ENCODE measurements at places on chromosomes 2 and 18.

DNA sequence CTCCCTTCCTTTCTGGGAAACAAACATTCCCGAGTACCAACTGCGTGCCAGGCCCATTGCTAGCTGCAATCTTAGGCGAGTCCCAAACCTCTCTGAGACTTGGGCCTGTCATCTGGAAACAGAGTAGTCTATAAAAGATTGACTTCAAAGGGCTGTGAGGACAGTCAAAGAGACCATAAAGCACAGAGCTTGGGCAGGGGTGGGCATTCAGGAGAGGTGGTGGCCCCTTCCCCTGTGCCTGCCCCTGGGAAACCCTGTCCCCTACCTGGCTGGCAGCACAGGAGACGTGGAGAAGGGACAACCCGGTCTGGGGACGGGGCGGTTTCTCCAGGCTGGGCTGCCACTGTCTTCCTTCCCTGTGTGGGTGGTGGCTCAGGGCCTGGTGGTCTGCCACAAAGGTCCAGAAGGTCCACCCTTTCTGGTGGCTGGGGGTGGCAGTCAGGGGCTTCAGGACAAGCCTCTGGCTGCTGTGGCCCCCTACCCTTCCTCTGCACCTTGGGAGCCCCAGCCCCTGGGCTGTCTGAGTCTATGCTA lies 33.9 kb upstream of the FOSL2 start:
- peak; percentile 72 for DNase-seq

DNA sequence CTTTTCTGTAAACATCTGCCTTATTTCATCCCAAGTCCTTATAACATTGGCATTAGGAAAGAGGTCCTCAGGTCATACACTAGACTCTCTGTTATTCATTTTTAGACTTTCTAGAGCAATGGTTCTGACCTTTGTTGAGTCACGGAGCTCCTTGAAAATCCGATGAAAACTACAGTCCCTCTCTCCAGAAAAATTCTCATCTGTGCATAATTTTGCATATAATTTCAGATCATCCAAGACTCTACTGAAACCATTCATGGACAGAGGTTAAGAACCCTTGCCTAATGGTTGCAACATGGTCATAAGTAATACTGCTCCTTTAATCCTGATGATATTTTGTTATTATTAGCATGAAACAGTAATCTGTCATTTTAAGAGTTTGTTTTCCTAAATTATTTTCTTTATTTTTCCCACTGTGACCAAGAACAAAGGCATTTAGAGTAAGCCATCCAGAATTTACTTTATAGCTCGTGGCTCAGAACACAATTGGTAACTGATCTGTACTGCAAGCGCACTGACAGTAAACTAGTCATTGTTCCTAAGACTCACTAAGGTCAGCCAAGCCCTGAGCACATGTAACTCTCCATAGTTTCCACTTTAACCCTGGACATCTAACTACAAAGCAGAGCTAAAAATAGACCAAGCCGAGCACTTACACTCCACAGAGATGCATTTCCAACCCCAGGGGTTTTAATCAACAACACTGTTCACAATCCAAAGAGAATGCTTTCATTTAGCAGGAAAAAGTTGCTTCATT lies 8.4 kb downstream of the MYOM1 start:
- DNase-seq, result peak; percentile 82

DNA sequence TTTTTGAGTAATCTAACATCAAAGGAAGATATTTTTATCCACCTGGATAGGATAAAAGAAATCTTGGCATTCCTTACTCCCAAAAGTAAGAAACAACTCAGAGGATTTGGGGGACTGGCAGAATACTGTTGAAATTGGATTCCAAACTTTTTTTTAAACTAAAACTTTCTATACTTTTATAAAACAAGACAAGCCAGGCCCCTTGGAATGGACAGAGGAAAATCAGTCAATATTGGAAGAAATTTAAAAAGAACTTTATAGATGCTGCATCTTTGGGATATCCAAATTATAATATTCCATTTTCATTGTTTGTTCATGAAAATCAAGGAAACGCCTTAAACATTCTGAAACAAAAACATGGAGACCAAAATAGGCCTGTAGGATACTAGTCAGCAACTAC lies 147.6 kb upstream of the PIEZO2 start:
- no peak for DNase-seq

- DNase-seq, result no peak
These were observed 217.1 kb downstream of the TCF4 start for GRCh38 chr18:55370936-55371335.

GRCh38 chr2:75406131-75406581 lies 154.6 kb downstream of the EVA1A start:
- no peak for DNase-seq

- peak; percentile 83 for DNase-seq
These were observed 60.7 kb upstream of the ASAP2 start for GRCh38 chr2:9145752-9146430.

DNA sequence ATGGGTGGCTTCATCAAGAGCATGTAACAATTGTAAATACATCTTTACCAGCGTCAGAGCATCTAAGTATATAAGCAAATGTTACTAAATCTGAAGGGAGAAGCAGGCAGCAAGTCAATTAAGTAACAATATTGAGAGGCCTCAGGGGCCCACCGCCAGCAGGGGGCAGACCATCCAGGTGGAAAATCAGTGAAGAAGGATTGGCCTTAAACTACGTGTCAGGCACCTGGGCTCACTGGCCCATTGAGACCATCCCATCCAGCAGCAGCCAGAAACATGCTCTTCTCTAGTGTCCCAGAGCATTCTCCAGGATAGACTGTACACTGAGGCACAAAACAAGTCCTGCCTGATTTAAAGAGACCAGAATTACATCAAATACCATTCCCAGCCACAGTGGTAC lies 96.2 kb upstream of the SNTG2 start:
- no peak for DNase-seq

- DNase-seq, result peak; percentile 38
These were observed 6.2 kb upstream of the ARHGEF4 start for GRCh38 chr2:130830538-130830937.

GRCh38 chr2:29193111-29193510 lies 77.9 kb downstream of the CLIP4 start:
- no peak for DNase-seq

GRCh38 chr2:219057709-219058540 lies 2.8 kb downstream of the IHH start:
- peak; percentile 98 for DNase-seq

GRCh38 chr2:49861821-49862220 lies 707.5 kb upstream of the FSHR start:
- DNase-seq, result no peak

DNA sequence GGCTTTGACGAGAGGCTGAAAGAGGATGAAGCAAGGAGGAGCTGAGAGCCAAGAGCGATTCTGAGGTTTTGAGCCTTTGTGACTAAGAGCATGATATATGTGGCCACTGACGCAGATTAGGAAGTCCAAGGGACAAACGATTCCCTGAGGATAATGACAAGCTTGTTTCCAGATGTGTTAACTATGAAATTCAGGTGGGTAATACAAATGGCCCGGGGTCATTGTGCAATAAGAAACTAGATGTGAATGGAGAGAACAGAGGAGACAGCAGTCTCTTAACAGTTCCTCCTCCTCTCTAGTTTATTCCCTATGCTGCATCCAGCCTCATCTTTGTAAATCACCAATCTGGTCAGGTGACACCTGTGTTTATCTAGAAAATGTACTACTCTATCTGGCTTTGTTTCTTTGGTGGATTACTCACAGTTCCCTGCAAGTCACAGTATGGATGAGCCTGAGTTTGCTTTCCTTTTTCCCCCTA lies 84.2 kb downstream of the SOCS6 start:
- peak; percentile 36 for DNase-seq

DNA sequence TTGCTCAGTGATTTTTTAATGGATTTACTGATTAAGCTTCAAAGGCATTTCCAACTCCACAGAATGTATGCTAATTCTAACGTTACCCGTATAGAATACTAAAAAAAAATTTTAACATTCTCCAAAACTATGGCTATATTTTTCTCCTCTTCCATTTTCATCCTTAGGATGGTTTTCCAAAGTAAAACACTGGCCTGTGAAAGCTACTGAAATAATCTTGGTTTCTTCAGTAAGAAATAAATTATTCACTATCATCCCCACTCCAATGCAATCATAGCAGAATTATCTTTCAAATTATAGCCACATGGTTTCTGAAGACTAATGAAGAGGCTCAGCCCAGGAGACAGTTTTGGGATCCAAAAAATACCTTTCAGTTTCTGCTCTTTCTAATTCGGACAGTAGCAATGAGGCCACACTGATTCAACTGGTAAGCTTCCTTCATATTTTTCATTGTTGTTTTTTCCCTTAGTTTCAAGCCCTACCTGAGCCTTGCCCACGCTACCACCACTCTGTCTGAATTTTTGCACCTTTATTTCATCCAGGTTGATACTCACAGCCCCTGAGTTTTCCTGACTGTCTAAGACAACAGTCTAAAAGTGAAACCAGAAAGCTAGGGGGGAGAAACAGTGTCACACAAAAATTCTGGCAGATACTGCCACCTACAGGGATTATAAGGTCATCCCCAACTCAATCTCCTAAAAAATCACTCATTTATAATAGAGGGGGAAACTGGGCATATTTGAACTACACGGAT lies 887.9 kb downstream of the NRXN1 start:
- DNase-seq, result peak; percentile 82

GRCh38 chr18:49285627-49286026 lies 174.8 kb downstream of the DYM start:
- no peak for DNase-seq

GRCh38 chr2:188813315-188813714 lies 160.9 kb upstream of the COL3A1 start:
- DNase-seq, result peak; percentile 68

DNA sequence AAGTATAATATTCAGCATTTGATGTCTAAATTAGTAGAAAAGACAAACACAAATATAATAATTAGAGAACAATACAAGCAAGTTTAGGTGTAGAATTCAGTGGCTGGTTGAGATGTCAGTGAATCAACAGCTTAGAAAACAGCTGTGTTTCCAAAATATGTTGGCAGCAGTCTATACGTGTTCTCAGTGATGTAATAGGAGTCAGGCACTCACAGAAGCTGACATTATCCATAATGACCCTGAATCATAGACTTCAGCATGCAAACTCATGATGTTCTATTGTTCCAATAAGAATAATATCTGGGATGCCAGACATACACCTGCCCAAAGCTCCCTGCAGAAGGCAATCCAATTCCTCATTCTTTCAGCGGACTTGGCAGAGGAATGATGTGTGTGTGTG lies 164.7 kb downstream of the SLC8A1 start:
- no peak for DNase-seq
